Left lung (tissue), 14 donors: ENCODE measurements at places on chromosomes 5 and 9.

- no peak for DNase-seq
Observed at GRCh38 chr5:150054569-150054968, 31.8 kb downstream of the CSF1R start.

- peak; percentile 68 for DNase-seq
Observed at GRCh38 chr9:135671591-135672041, 8.5 kb downstream of the LCN9 start.

DNA sequence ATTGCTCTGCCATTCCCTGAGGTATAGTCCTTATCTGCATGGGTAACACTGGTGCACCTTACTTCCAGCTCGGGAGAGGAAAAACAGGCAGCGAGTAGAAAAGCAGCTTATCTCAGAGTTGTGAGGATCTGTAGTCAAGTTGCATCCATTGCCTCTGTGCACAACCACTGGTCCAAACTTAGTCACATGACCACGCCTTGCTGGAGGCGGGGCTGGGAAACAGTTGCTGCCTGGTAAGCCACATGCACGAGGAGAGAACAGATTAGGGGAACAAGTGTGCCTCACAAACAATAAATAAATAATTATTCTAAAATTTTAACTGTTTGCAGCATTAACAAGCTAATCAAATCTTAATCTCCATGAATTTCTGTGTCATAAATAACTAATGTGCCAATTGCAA is 18.6 kb downstream of the ZNF622 start:
- no peak for DNase-seq

DNA sequence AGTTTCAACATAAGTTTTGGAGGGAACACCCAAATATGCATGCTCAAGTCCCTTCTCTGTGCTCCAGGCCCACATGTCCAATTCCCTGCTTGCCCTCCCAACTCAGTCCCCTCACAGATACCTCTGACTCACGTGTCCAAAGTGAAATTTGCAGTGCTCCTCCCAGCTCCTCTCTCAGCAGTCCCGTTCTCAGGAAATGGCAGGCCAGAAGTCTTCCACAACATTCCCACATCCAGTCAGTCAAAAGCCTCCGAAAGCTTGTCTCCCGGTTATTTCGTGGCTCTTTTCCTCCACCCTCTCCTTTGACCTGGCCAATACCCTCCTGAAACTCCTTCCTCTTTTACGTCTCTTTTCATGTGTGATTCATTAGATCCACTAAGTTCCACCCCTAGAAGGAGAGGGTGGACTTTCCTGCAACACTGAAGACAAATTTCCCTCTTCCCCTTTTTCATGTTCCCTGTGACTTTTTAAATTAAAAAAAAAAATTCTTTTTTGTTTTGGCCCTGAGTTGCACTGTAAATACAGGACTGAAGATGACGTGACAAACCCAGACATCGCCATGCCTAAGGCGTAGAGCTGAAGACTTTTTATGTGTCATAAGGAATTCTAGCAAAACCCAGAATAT is 12.8 kb upstream of the MGAT1 start:
- no peak for DNase-seq

DNA sequence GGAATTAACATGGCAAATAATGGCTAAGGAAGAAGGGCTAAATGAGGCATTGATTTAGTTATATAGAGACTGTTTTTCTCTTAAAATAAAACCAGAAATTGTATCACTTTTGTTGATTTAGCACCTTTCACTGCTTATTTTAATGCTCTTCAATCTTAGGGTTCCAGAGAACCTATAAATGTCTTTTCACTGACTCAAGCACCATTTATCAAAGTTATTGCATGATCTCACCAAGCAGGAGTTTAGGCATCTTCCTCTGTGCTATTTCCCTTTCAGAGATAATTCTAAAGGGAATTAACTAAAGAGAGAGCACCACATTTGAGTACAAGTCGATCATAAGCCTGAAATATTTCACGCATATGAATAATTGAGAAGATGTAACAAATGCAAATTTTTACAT is 357.1 kb downstream of the CDH18 start:
- DNase-seq, result no peak

GRCh38 chr5:172389578-172390112 is 64.7 kb downstream of the SH3PXD2B start:
- DNase-seq, result no peak

DNA sequence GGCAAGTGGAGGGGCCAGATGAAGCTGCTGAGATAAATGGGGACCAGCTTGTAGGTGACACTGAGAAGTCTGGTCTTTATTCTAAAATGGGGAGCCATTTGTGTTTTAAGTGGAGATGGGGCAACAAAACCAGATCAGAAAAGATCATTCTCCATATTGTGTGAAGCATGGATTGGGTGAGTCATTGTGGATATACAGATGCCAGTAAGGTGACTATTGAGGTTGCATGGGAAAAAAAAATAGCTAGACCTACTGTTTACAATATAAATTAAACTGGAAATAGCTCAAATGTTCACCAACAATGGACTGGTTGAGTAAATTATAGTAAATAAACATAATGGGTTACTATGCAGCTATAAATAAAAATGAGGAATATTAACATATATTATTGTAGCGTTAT is 5.4 kb upstream of the MAP1B start:
- no peak for DNase-seq
